ENCODE measurements at places on chromosomes 11 and 22.

GRCh38 chr11:2399488-2400068 lies 972 bp upstream of the TSSC4 start:
- no peak for DNase-seq

- no peak for DNase-seq
Measured at GRCh38 chr22:29105468-29105867, 32.6 kb downstream of the KREMEN1 start.

DNA sequence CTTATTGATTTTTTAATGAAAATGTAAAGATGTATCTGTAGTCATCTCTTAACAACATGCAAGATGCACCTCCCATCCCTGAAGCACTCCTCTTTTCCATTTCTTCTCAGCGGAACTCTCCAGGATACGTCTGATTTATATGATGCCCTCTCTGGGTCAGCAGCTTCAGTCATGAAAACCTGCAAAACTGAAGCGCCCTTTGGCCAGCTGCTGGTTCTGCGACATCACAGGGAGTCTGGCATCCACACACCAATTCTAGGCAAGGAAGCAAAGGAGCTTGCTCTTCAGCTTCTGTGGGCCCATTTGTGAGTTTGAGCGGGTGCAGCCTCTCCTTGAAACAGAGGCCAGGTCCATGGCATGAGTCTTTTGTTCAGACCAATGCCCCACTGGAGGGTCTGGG lies 1253.3 kb downstream of the TBC1D22A start:
- DNase-seq: no peak

DNA sequence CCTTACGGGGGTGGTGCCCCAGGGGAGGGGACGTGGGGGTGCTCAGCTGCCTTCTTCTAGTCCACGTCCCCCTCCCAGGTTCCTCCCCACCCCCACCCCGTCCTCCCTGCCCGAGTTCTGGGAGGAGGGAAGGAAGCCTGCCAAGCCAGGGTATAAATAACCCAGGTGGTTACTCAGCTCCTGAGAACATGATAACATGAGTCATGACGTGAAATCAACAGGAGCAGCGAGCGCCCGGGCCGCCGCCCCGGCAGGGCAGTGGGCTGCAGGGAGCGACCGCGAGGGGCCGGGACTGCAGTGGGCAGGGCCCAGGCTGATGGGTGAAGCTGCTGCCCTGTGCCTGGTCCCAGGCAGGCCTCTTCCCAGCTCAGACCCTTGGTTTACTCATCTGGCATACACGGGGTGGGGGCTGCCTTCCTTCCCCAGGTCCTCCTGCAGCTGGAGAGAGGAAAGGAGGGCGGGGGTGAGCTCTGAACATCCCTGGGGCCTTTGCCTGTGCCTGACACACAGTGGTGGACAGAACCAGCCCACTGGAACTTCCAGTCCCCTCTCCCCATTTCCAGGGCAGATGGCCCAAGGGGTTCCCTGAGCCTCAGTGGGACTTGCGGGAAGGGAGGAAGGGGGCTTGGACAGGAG lies 8.8 kb upstream of the PDGFB start:
- DNase-seq: peak; percentile 52

DNA sequence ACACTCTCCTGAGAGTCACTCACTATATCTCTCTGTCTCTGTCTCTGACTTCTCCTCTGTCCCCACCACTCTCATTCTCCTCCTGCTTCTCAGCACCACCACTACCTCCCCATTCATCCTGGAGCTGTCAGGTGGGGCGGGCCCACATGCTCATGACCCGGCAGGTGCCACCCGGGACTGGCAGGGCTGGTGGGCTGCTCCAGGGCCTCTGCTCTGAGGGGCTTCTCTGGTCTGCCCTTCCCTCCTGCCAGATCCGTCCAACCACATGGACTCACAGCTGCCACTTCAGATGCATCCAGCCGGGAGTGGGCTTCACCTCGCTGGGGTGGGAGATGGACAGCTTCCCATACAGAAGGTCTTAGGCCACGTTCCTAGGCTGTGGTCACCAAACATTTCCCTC lies 4.8 kb upstream of the EMID1 start:
- DNase-seq: no peak

GRCh38 chr11:85661972-85662664 lies 2.8 kb downstream of the CREBZF start:
- DNase-seq: no peak

DNA sequence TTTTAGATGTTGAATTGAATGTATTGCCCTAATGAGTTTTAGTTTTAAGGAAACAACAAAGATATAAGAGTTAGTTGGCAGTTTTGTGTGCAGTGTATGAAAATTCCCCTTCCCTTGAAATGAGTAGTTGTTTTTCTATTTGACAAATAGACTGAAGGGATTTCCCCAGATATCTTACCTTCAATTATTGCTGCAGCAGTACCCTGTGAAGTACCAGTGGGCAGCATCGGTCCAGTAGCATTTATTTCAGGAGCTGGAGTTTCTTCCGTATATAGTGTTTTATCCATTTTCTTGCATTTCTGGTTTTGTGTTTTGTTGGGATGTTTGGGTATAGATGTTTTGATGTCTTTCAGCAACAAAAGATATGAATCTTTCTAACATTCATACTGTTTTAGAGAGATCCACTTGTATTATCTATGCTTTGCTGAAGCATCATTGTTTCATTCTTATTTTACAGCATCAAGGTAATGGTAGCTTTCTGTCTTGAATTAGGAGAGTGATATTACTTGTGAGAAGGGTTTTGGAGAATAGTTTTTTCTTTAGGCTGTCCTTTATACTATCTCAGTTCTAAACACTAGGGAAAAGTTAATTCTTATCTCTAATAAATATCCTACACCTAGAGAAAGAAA lies 7.4 kb downstream of the KMT2A start:
- no peak for DNase-seq

DNA sequence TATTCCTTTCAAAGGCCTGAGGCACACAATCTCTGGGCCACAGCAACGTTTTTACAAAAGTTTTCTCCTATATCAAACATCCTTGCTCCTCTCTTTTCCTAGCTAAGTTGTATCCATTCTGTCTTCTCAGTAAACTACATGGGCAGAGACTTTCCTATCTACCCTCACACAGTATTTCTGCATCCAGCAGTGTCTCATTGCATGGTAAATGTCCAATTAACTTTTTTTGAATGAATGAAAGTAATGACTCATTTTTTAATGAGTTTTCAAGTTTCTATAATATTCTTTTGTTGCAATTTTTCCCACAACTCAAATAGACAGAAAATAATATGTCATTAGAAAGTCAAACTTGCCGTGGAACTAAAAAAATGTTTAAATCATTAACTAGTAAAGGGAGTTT lies 688.6 kb downstream of the JRKL start:
- DNase-seq: no peak

- no peak for DNase-seq
Measured at GRCh38 chr11:67114275-67114896, 4.7 kb upstream of the KDM2A start.

DNA sequence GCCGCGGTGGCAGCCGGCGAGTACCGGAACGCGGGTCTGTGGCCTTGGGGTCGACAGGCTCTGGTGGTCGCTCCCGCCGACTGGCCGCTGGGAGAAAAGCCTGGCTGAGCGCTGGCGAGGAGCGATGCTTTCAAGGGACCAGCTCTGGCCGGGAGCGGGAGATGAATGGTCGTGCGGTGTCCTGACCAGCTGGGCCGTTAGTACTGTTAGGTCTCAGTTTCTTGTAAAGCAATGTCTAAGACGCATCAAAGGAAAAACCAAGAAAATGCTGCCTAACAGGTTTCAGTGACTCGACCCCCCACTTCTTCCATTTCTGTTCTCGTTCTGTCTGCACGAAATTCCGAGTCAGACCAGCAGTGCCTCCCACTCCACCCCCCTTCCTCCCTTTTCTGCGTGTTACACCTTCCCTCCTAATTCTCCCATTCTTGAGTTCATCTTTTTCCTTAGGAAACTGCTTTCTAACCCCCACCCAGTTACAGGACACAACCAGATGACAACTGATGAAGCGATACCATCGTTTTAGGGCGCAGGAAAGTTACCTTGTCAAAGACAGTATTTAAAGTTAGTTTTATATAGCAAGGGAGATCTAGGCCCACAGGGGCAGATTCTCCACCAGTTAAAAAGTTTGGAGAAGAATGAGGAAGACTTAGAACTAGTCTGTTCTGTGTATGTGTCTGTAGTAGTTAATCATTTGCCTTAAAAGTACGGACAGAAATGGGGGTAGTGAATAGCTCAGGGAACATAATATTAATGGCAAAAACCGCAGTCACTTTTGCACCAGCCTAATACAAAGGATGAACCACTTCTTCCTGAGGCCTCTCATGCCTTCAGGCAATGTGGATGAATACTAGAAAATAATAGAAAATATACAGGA lies 1.0 kb downstream of the CUL5 start:
- no peak for DNase-seq

GRCh38 chr11:29352273-29352795 lies 664.5 kb downstream of the KCNA4 start:
- no peak for DNase-seq

DNA sequence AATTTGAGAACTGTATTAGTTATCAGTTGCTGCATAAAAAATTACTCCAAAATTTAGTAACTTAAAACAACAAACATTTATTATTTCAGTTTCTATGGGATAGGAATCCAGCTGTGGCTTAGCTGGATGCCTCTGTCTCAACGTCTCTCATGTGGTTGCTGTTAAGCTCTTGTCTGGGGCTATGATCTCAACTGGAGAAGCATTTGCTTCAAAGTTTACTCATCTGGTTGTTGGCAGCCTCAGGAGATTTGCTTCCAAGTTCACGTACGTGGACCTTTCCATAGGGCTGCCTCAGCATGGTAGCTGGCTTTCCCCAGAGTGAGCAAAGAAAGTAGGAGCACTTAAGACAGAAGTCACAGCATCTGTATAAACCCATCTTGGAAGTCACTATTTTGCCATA lies 144.9 kb upstream of the SESN3 start:
- DNase-seq: peak; percentile 40

- DNase-seq: no peak
Measured at GRCh38 chr11:11464555-11464954, 111.5 kb upstream of the CSNK2A3 start.

GRCh38 chr11:27656806-27657483 lies 43.3 kb downstream of the BDNF start:
- DNase-seq: no peak

DNA sequence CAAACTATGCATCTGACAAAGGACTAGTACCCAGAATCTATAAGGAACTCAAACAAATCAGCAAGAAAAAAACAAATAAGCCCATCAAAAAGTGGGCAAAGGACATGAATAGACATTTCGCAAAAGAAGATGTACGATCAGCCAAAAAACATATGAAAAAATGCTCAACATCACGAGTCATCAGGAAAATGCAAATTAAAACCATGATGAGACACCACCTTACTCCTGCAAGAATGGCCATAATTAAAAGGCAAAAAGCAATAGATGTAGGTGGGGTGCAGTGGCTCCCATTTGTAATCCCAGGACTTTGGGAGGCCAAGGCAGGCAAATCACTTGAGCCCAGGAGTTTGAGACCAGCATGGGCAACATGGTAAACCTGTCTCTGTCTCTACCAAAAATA lies 10.4 kb upstream of the OR10V1 start:
- no peak for DNase-seq

GRCh38 chr22:16949561-16949960 lies 58.5 kb downstream of the GAB4 start:
- no peak for DNase-seq

- no peak for DNase-seq
Measured at GRCh38 chr11:2752923-2753322, 53.1 kb upstream of the KCNQ1OT1 start.

DNA sequence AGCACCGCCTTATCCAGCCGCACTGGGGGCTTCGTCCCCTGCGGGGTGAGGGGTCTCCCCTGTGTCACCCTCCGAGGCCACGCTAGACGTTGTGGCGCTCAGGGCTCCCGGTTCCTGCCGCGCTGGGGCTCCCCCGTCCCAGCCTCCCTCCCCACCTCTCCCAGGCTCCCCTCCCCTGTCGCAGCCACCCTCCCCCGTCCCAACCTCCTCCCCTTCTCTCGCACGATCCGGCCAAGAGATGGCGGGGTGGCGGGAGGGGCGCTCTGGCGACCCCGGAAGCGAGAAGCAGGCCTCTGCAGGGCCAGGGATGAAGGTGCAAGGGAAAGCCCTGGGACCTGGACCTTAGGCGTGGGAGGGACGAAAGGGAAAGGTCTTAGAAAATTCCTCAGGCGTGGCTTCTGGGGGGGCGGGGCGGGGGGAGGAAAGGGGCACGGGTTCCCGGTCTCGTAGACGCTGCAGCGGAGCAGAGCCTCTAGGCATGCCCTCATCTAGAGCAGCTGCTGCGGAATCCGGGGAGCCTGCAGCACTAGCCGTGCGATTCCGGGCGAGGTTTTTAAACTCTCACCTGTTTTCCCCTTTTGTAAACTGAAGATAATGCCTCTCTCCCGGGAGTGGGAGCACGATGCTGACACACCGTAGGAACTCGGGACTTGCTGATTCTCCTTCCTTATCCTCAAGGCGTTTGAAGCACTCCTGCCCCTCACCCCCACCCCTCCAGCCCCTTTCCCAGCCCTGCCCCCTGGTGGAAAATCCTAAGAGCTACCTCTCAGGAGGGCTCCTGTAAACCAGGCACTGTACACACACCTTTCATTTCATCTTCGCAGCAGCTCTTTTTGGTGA lies 14.4 kb downstream of the KCNJ5 start:
- DNase-seq: no peak

DNA sequence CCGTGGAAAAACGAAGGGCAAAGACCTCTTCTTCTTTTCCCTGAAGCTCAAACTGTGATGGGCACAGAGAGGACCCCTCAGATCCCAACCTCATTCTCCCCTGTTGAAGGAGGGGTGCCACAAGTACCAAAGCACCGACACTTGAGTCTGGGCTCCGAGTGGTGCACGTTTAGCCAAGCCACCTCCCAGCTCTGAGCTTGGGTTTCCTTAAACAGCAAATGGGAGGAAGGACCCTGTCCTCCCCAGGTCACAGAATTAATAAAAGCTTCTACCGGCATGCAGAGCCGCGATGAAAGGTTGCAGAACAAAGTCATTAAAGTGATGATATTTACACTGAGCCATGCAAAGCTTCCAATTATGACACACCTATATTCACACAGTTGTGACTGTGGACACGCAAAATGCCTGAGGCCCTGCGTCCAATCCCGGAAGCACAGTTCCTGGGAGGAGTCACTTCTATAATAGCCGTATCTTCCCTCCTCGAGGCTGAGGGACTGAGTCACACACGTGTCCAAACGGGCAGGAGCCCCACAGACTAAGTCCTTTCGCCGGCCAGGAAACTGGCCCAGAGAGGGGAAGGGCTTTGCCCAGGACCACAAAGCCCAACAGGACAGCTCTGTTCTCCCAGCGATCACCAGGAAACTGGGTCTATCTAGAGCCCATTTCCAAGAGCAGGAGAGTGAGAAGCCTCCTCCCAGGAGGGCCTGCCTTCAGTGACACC lies 922 bp upstream of the CSNK1E start:
- DNase-seq: peak; percentile 80

GRCh38 chr11:133951327-133952198 lies 5.2 kb downstream of the IGSF9B start:
- DNase-seq: no peak

- no peak for DNase-seq
Measured at GRCh38 chr11:17531071-17531600, 13.1 kb downstream of the USH1C start.

- no peak for DNase-seq
Measured at GRCh38 chr11:30016588-30017363, at the start of gene KCNA4. Gene KCNA4 (minus strand): TSS chr11:30017030. CDS start chr11:30012678, 4,352 bp downstream.

- DNase-seq: no peak
Measured at GRCh38 chr11:124801014-124801413, 808 bp upstream of the MSANTD2 start.

- no peak for DNase-seq
Measured at GRCh38 chr22:25582946-25583345, 18.5 kb downstream of the GRK3 start.
